ENCODE measurements at places on chromosomes 4 and X. TPM values are rescaled to one million over a fixed set of nuclear protein-coding genes. Genes with fewer than 3 reads are reported as not detected.
A peak's percentile ranks its signal among the peaks of the same experiment; 100 is the strongest.

GRCh38 chr4:109294468-109295020, 7.9 kb downstream of the COL25A1 start:
- H3K4me3 ChIP-seq, result no peak overlapping the region
- H3K36me3 ChIP-seq, result peaks cover 2% of the 10 kb centered on the region
- no peak for DNase-seq
- peaks cover 25% of the 10 kb centered on the region for H3K4me1 ChIP-seq
- H3K27ac ChIP-seq, result no peak overlapping the region
- H3K27me3 ChIP-seq, result peaks cover under 1% of the 10 kb centered on the region

- no peaks in the 10 kb centered on the region for H3K36me3 ChIP-seq
- no peak for DNase-seq
- no peak overlapping the region for H3K27ac ChIP-seq
- no peaks in the 10 kb centered on the region for H3K4me1 ChIP-seq
- H3K4me3 ChIP-seq, result no peak overlapping the region
Observed at GRCh38 chr4:79177388-79177787, 148.5 kb downstream of the NAA11 start.

- DNase-seq, result no peak
- no peaks in the 10 kb centered on the region for H3K27me3 ChIP-seq
- no peaks in the 10 kb centered on the region for H3K36me3 ChIP-seq
- no peak overlapping the region for H3K27ac ChIP-seq
- no peak overlapping the region for H3K4me3 ChIP-seq
- H3K4me1 ChIP-seq, result peaks cover 13% of the 10 kb centered on the region
Observed at GRCh38 chr4:170007113-170007512, 19.1 kb downstream of the MFAP3L start.

GRCh38 chr4:174669270-174669669, 147.0 kb upstream of the HPGD start:
- no peaks in the 10 kb centered on the region for H3K4me1 ChIP-seq
- peaks cover 2% of the 10 kb centered on the region for H3K27me3 ChIP-seq
- H3K27ac ChIP-seq, result no peak overlapping the region

- H3K4me1 ChIP-seq, result no peaks in the 10 kb centered on the region
- no peaks in the 10 kb centered on the region for H3K27me3 ChIP-seq
- DNase-seq, result no peak
- no peak overlapping the region for H3K27ac ChIP-seq
- no peak overlapping the region for H3K4me3 ChIP-seq
Observed at GRCh38 chr4:94221916-94222315, 14.3 kb downstream of the SMARCAD1 start.

DNA sequence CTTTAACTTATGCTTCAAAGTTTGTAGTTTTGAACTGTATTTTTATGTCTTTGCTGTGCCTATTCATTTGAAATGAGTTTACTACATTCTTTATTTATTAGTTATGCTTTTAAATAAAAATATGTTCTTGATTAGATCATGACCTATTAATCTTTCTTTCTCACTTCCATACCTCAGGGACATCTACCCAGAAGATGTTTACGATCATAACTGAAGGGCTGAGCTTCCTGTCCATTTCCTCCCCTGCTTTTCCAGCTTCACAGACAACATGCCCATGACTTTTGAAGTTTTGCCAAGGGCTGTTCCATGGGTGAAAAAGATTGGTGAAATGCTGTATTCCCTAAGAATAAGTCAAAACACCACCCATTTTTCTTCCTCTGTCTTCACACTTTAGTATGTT, 99.7 kb upstream of the DDIT4L start:
- no peak for DNase-seq
- H3K4me1 ChIP-seq, result peaks cover 4% of the 10 kb centered on the region
- no peaks in the 10 kb centered on the region for H3K36me3 ChIP-seq
- no peak overlapping the region for H3K4me3 ChIP-seq

- peaks cover 5% of the 10 kb centered on the region for H3K36me3 ChIP-seq
- H3K27me3 ChIP-seq, result no peaks in the 10 kb centered on the region
- H3K27ac ChIP-seq, result no peak overlapping the region
- H3K4me3 ChIP-seq, result no peak overlapping the region
Observed at GRCh38 chr4:97942951-97943350, 200.3 kb downstream of the STPG2 start.

- no peaks in the 10 kb centered on the region for H3K27me3 ChIP-seq
- no peak for DNase-seq
- H3K4me3 ChIP-seq, result no peak overlapping the region
- peaks cover 22% of the 10 kb centered on the region for H3K4me1 ChIP-seq
- no peaks in the 10 kb centered on the region for H3K36me3 ChIP-seq
- H3K27ac ChIP-seq, result peak overlapping the region; percentile 81
Observed at GRCh38 chrX:23822397-23822796, 39.4 kb downstream of the SAT1 start.

DNA sequence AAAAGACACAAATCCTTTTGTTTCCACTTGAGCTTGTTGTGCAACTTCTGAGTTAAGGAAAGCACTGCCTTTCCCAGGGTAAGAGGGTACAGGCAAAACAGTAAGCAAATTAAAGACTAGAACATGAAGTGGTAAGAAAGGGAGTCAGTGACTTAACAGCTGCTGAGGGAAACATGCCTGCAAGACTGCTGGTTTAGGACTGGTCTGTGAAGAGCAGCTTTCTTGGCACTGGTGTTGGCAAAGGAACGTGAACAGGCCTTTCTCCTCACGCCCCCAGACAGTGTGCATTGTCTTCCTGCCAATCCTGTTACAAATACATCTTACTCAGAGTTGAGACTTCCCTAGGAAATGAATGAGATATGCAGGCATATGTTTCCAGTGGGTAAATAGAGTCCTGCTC, 2.6 kb downstream of the LHFPL1 start:
- H3K27ac ChIP-seq, result no peak overlapping the region
- DNase-seq, result no peak
- peaks cover 19% of the 10 kb centered on the region for H3K4me1 ChIP-seq

CLNK gene
- not detected for total RNA-seq

- H3K27me3 ChIP-seq, result no peaks in the 10 kb centered on the region
- peaks cover 4% of the 10 kb centered on the region for H3K36me3 ChIP-seq
- peaks cover 8% of the 10 kb centered on the region for H3K4me1 ChIP-seq
- H3K4me3 ChIP-seq, result no peak overlapping the region
- H3K27ac ChIP-seq, result no peak overlapping the region
Observed at GRCh38 chrX:113429011-113429410, 588.4 kb upstream of the AMOT start.

CXCL8 gene
- total RNA-seq, result not detected

DNA sequence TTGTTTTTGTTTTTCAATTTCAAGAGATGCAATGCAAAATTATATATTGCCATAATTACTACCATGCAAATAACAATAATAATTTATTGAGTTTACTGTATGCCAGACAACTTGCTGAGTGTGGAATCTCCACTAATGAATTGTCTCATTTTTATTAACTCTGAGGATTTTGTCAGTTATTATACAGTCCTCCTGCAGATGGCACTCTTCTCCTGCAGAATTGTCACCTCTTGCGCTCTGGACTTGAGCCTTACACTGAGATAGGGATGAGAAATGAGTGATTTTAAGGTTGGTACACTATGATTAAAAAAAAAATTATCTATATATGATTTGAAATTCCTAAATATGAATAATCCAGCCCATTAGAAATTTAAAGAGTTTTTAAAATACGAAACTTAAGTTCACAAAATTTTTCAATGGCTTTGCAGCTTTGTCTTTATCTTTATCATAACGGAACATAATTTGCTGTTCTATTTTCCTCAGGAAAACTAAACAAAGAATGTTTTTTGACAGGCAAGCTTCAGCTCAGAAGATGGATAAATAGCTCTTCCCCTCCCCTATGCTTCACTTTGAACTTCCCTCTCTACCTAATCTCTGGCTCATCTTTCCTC, 12.7 kb upstream of the PAQR3 start:
- no peak overlapping the region for H3K4me3 ChIP-seq
- peaks cover 25% of the 10 kb centered on the region for H3K27me3 ChIP-seq
- H3K36me3 ChIP-seq, result no peaks in the 10 kb centered on the region
- H3K4me1 ChIP-seq, result no peaks in the 10 kb centered on the region
- DNase-seq, result peak; percentile 44

DNA sequence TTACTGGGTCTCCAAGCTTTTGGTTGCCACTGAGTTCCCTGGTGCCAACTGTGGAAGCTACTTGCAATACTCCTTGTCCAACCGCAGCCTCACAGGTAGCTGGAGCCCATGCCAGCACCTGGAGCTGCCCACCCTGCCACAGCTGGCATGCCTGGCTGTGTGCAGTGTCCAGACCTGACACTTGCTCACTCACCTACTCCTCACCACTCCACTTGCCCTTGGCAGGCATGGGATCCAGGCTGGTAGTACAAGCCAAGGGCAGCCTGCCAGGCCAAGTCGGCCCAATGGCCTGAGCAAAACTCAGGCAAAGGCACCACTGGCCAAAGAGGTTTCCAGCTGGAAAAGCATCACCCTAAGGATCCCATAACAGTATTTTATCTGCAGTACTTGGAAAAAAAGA, 246.3 kb downstream of the PDGFC start:
- no peak overlapping the region for H3K27ac ChIP-seq
- peaks cover 5% of the 10 kb centered on the region for H3K36me3 ChIP-seq
- DNase-seq, result no peak
- H3K27me3 ChIP-seq, result no peaks in the 10 kb centered on the region

BRS3 gene
- total RNA-seq, result not detected

GRCh38 chr4:24912252-24913118, at the start of gene CCDC149:
CCDC149 (minus strand) TSS chr4:24913042; CDS start chr4:24912864, 178 bp downstream.
- H3K36me3 ChIP-seq, result peaks cover 19% of the 10 kb centered on the region
- peak within 1 kb of the TSS; percentile 91 for H3K4me3 ChIP-seq
- H3K4me1 ChIP-seq, result peaks cover 13% of the 10 kb centered on the region
- H3K27me3 ChIP-seq, result no peaks in the 10 kb centered on the region
- peak; percentile 58 for DNase-seq
